Tibial artery (tissue), 4 donors: ENCODE measurements at places on chromosomes 3 and 15.

DNA sequence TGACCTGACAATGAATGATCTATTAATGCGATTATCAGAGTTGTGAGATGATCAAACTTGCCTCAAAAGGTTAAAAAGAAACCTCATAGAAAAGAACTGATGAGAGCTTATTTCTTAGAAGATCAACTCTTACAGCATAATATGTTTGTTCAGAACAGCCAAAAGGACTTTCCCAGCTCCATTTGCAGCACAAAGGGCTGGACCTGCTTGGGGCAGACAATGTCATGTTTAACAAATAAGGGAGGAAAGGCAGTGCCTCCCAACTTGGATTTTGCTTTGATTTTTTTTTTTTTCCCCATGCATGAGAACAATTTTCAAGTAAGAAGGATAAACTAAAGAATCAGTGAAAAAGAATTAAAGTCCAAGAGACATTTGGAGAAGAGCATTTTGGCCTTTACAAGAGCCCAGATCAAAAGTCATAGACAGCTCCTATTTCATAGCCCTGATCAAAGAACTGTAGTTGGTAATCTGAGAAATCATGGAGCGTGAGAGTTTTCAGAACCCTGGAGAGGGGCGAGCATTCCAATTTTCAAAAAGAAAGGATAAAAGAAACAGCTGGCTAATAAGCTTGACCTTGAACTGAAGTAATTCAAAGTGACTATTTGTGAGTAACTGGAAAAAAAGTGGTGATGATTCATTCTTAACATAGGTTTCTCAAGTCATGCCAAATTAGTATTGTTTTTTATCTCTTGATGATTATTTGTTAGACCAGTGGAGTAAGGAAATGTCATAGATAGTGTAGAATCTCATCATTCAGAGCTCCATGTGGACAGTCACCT lies 136.0 kb upstream of the CFAP20DC start:
- H3K4me1 ChIP-seq, result no peaks in the 10 kb centered on the region
- no peak overlapping the region for H3K27ac ChIP-seq
- H3K4me3 ChIP-seq, result no peak overlapping the region
- no peaks in the 10 kb centered on the region for H3K27me3 ChIP-seq
- no peak for DNase-seq

- no peaks in the 10 kb centered on the region for H3K36me3 ChIP-seq
- H3K4me3 ChIP-seq, result no peak overlapping the region
- no peak for DNase-seq
- H3K27ac ChIP-seq, result no peak overlapping the region
- no peaks in the 10 kb centered on the region for H3K27me3 ChIP-seq
- no peaks in the 10 kb centered on the region for H3K4me1 ChIP-seq
Observed at GRCh38 chr3:139106013-139106932, 61.6 kb upstream of the PRR23C start.

DNA sequence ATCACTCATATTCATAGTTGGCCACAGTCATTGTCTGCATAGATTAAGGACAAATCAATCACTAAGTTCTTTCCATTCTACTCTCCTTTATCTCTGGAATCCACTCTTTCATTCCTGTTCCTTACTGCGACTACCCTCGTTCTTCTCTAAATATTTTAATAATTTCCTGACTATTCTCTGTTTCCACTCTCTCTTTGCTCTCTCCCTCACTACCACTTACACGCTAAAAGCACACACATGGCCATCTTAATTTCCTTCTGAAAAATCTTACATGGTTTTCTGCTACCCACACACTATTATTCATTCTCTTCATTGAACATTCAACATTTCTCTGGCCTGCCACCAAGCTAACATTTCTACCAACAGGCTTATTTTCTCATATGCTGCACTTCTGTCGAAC lies 279.6 kb upstream of the PLSCR5 start:
- H3K4me3 ChIP-seq, result no peak overlapping the region
- no peak overlapping the region for H3K27ac ChIP-seq
- DNase-seq, result no peak
- no peaks in the 10 kb centered on the region for H3K27me3 ChIP-seq
- no peaks in the 10 kb centered on the region for H3K36me3 ChIP-seq

GRCh38 chr3:138399766-138400165 lies 34.6 kb upstream of the ESYT3 start:
- peaks cover 67% of the 10 kb centered on the region for H3K36me3 ChIP-seq
- no peak overlapping the region for H3K27ac ChIP-seq
- H3K27me3 ChIP-seq, result no peaks in the 10 kb centered on the region
- DNase-seq, result peak; percentile 42

DNA sequence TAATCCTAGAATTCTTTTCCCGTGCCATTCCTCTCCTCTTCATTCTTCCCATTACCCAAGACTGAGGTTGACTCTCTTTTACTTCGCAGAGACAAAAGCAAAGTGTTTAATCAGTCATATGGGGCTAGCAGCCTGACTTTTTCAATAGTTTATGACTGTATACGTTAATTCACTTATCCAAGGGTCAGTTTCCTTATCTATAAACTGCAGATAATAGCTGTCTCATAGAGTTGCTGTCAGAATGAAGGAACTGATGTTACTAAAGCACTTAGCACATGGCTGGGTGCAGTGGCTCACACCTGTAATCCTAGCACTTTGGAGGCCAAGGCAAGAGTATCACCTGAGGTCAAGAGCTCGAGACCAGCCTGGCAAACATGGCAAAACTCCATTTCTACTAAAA lies 43.5 kb upstream of the ULK4 start:
- H3K36me3 ChIP-seq, result no peaks in the 10 kb centered on the region
- H3K4me3 ChIP-seq, result no peak overlapping the region
- H3K4me1 ChIP-seq, result no peaks in the 10 kb centered on the region
- no peak for DNase-seq

GRCh38 chr3:63960048-63960711 lies 48.0 kb upstream of the SCAANT1 start:
- peak overlapping the region; percentile 47 for H3K4me3 ChIP-seq
- peak overlapping the region; percentile 59 for H3K27ac ChIP-seq
- H3K36me3 ChIP-seq, result no peaks in the 10 kb centered on the region
- H3K27me3 ChIP-seq, result no peaks in the 10 kb centered on the region
- H3K4me1 ChIP-seq, result no peaks in the 10 kb centered on the region

DNA sequence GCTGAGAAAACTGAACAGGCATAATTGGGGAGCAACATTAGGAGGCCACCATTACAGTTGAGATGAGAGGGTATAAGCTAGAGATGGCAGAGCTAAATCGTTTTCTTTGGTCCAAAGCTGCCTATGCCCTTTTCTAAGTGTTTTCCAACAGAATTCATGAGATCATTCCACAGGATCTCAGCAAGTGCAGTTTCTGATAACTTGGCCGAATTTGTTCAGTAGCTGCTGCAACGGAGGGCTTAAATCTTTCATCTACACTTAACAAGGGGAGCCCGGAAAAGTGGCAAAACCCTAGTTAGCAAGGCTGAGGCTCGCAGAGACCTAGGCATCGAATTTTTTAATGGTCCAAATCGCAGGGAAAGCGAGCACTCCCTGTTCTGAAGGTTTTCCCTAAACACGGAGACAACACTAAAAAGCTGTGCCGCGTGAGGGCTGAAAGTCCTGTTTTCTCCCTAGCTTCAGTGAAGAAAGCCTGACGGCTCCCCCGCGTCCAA lies 531 bp upstream of the BLOC1S6 start:
- H3K27ac ChIP-seq, result peak overlapping the region; percentile 92
- no peaks in the 10 kb centered on the region for H3K36me3 ChIP-seq
- H3K4me3 ChIP-seq, result peak overlapping the region; percentile 72
- H3K27me3 ChIP-seq, result no peaks in the 10 kb centered on the region

DNA sequence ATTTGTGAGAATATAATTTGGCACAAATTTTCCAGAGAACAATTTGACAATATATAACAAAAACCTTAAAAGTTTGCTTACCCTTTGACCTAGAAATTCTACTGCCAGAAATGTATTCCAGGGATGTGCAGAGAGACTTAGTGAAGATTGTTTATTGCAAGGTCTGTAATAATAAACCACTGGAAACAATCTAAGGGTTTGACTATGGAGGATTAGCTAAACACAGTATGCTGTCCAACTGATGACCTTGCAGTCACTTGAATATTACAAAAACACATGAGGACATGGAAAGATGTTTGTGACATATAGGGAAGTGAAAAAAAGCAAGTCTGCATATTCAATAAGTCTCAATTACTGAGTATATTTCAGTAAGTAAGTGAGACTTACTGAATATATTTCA lies 48.1 kb upstream of the CDV3 start:
- no peak overlapping the region for H3K4me3 ChIP-seq
- no peaks in the 10 kb centered on the region for H3K36me3 ChIP-seq
- no peak overlapping the region for H3K27ac ChIP-seq
- DNase-seq, result no peak

DNA sequence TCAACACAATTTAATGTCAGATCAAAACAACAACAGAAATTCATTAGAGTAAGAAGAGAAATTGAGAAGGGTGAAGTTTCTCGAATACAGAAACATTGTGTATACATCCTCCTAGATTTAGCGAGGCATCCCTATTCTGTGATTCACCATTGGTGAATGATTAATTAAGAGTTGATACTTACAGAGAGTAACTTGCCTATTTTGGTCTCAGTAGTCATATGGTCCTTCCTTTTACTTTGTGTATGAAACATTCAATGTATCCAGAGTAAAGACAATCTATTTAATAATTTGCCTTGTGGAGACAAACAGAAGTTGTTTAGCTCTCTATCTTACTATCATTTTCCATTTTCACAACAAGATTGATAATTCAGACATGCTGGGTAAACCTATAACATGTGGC lies 432.0 kb downstream of the ZPLD1 start:
- no peak for DNase-seq
- no peak overlapping the region for H3K27ac ChIP-seq
- no peaks in the 10 kb centered on the region for H3K4me1 ChIP-seq
- H3K4me3 ChIP-seq, result no peak overlapping the region
- no peaks in the 10 kb centered on the region for H3K36me3 ChIP-seq

- H3K4me1 ChIP-seq, result no peaks in the 10 kb centered on the region
- DNase-seq, result no peak
- no peak overlapping the region for H3K27ac ChIP-seq
- H3K4me3 ChIP-seq, result no peak overlapping the region
- no peaks in the 10 kb centered on the region for H3K36me3 ChIP-seq
- no peaks in the 10 kb centered on the region for H3K27me3 ChIP-seq
Observed at GRCh38 chr3:57961177-57961827, 46.9 kb upstream of the FLNB start.

DNA sequence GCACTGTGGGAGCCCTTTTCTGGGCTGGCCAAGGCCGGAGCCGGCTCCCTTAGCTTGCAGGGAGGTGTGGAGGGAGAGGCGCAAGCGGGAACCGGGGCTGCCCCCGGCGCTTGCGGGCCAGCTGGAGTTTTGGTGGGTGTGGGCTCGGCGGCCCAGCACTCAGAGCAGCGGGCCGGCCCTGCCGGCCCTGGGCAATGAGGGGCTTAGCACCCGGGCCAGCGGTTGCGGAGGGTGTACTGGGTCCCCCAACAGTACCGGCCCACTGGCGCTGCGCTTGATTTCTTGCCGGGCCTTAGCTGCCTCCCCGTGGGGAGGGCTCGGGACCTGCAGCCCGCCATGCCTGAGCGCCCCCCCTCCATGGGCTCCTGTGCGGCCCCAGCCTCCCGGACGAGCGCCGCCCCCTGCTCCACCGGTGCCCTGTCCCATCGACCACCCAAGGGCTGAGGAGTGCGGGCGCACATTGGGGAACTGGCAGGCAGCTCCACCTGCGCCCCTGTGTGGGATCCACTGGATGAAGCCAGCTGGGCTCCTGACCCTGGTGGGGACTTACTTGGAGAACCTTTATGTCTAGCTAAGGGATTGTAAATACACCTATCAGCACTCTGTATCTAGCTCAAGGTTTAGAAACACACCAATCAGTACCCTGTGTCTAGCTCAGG lies 707.7 kb downstream of the GRM7 start:
- peaks cover 4% of the 10 kb centered on the region for H3K4me1 ChIP-seq
- no peak overlapping the region for H3K27ac ChIP-seq
- DNase-seq, result no peak
- no peaks in the 10 kb centered on the region for H3K36me3 ChIP-seq
- H3K4me3 ChIP-seq, result no peak overlapping the region
- H3K27me3 ChIP-seq, result no peaks in the 10 kb centered on the region

- no peaks in the 10 kb centered on the region for H3K4me1 ChIP-seq
- no peak for DNase-seq
- H3K36me3 ChIP-seq, result no peaks in the 10 kb centered on the region
- no peak overlapping the region for H3K27ac ChIP-seq
- no peak overlapping the region for H3K4me3 ChIP-seq
- no peaks in the 10 kb centered on the region for H3K27me3 ChIP-seq
Observed at GRCh38 chr3:41987627-41988026, 25.7 kb upstream of the ULK4 start.

- DNase-seq, result peak; percentile 72
- H3K4me1 ChIP-seq, result peaks cover 30% of the 10 kb centered on the region
- H3K4me3 ChIP-seq, result no peak overlapping the region
- no peaks in the 10 kb centered on the region for H3K36me3 ChIP-seq
- H3K27me3 ChIP-seq, result no peaks in the 10 kb centered on the region
- peak overlapping the region; percentile 46 for H3K27ac ChIP-seq
Observed at GRCh38 chr3:194540274-194540905, 53.6 kb upstream of the ATP13A3 start.

DNA sequence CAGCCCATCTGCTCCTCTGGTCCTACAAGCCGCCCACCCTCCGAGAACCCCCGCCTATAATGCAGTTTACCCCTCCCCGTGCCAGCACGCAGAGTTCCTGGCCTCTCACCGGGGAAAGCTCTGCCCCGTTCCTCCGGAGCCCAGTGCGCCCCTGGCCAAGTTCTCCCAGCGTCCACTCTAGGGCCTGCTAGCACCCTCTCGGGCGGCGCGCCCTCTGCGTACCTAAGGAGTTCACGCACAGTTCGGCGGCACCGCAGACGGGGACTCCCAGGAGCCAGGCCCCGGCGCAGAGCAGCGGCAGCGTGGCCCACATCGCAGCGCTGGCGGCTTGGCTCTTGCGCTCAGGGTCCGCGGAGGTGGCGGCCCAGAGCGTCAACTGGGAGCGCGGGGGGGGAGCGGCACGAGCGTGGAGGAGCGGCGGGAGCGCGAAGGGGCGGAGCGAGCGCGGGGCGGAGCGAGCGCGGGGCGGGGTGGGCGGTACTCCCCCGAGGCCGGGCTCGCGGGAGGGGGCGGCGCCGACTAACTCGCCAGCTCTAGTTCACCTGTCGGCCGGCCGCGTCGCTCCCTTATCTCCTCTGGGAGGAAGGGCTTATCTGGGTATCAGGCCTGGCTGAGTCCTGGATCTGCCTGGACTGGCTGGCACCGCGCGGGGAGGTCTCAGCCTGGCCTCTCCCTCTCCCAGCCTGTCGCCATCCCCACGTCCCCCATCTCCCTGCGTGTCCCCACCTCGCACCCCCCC lies at the start of gene CTSH:
TSS of gene CTSH (minus strand) at position 378 of the 739 bp plus-strand sequence. CDS start at position 313, 65 bp downstream.
- H3K27ac ChIP-seq, result peak within 1 kb of the TSS; percentile 56
- peak; percentile 62 for DNase-seq
- no peaks in the 10 kb centered on the region for H3K27me3 ChIP-seq
- peak within 1 kb of the TSS; percentile 57 for H3K4me3 ChIP-seq
- H3K36me3 ChIP-seq, result no peaks in the 10 kb centered on the region

DNA sequence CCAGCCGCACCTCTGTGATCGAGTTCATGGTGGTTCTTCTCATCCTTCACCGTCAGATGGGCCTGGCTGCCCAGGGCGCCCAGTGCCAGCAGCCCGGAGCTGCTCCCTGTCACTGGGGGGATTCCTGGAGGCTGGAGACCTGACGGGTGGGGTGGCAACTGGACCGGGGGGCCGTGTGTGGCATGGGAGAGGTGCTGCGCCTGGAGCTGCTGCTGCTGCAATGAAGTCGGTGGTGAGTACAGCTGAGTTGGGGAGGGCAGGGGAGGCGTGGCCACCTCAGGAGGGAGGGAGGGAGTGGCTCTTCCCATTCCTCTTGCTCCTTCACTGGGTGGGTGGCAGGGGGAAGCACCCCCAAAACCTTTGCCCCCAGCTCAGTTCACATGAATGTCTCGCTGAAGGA lies 31.7 kb downstream of the TLE3 start:
- H3K27ac ChIP-seq, result no peak overlapping the region
- no peak overlapping the region for H3K4me3 ChIP-seq
- H3K36me3 ChIP-seq, result peaks cover 41% of the 10 kb centered on the region
- H3K4me1 ChIP-seq, result no peaks in the 10 kb centered on the region
